Effector memory CD8-positive, alpha-beta T cell (primary cell): ENCODE measurements at places on chromosomes 7 and 10.

- DNase-seq, result no peak
These were observed 65.5 kb downstream of the RALA start for GRCh38 chr7:39688611-39689480.

- DNase-seq, result no peak
These were observed 21.9 kb upstream of the CRYGN start for GRCh38 chr7:151461942-151462230.

DNA sequence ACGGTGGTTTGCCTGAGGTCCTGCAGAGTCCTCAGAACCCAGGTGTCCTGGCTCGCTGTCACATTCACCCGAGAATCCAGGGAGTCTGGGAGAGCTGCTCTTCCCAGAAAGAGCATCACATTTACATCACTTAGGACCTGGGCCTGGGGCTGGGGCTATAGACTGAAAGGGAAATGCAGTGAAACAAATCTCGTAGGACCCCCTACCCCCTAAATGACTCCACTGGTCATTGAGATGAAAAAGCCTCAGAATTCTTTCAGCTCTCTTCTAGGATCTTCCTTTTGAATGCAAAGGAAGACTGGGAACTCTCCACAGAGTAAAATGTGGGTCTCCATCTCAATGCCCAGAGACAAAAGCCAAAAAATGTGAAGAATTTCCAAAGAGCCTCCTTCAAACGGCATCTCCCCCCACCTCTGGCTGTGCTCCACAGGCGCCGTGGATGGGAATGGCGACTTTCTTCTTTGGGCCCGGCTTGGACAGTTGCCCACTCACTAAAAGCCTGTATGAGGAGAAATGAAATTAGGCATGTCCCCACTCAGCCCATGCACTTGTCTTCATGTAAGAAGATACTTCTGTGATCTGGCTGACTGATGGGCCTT is 49.0 kb upstream of the PODXL start:
- DNase-seq, result no peak

DNA sequence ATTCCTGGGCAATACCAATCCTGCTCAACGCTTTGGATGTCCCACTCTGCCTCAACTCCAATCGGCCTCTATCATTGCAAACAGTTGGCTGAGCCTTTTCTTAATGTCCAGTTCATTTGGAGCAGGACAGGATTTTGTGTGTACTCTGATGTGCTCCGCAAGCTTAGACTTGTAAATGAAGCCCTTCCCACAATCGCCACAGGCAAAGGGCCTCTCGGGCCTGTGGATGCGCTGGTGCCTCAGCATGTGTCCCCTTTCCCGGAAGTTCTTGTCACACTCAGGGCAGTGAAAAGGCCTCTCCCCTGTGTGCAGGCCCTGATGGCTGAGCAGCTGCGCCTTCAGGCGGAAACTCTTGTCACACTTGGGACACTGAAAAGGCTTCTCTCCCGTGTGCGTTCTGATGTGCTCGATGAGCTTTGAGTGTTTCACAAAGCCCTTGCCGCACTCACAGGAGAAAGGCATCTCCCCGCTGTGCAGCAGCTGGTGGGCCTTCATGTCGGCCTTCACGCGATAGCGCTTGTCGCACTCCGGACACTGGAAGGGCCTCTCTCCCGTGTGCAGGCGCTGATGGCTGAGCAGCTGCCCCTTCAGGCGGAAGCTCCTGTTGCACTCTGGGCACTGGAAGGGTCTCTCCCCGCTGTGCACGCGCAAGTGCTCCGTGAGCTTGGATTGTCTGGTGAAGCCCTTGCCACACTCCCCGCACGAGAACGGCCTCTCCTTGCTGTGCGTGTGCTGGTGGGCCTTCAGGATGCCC is 20.0 kb downstream of the ZNF786 start:
- no peak for DNase-seq

DNA sequence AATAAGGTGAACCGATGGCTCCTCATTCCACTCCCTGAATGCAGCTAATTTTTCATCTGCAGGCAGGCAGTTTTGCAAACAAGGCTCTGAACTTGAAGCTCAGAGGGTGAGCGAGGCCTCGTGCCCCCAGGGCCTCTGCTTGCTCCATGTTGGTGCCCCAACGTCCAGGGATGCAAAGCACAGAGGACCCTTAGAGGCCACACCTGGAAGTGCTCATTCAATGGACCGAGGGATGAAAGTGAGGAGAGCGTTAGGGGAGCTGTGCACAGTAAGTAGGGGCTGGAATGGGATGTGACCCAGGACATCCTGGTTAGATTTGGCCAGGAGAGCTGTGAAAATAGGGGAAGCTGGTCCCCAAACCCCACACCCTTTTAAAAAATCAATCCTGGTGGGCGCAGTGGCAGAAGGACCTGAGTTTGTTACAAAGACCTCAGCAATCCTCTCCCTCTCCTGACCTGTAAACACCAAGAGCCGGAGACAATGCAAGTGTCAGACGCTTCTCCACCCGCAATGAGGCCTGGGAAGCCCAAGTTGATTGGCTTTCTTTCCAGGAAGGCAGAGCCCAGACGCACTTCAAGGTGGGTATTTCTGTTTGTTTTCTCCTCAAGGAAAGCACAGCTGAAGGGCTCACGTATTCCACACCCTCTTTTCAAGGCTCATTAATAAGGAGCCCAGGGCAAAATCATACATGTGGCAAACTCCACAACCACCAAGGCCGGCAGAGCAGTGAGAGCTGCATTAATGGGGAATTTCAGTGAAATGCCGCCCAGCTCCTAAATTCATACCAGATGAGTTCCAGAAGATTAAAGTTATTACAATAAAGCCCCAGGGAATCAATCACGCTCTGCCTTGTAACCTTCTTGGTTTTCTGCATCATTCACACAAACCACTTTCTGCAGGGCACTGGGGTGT is 14.1 kb upstream of the CXCL12 start:
- no peak for DNase-seq

DNA sequence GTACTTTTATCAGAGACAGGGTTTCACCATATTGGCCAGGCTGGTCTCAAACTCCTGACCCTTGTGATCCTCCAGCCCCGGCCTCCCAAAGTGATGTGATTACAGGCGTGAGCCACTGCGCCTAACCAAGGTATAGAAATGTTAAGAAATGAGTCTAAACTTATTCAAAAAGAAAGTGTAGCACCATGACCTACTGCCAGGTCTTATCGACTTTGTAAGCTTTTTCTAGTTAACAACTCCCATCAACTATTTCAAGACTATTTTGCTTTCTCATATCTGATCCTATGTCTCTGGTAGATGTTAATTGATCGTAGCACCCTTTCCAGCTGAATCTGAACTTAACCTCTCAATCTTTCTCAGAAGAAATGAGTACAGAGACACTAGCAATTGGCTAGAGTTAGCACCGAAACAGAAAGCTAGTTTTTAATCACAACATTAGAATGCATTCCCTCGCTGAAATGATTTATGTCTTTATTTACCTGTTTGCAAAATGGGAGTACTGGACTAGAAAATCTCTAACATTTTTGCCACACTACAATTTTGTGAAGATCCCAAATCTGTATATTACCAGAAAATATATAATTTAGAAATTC is 114.0 kb upstream of the HGF start:
- no peak for DNase-seq

- DNase-seq, result no peak
These were observed 616.9 kb upstream of the GHITM start for GRCh38 chr10:83522456-83522855.

DNA sequence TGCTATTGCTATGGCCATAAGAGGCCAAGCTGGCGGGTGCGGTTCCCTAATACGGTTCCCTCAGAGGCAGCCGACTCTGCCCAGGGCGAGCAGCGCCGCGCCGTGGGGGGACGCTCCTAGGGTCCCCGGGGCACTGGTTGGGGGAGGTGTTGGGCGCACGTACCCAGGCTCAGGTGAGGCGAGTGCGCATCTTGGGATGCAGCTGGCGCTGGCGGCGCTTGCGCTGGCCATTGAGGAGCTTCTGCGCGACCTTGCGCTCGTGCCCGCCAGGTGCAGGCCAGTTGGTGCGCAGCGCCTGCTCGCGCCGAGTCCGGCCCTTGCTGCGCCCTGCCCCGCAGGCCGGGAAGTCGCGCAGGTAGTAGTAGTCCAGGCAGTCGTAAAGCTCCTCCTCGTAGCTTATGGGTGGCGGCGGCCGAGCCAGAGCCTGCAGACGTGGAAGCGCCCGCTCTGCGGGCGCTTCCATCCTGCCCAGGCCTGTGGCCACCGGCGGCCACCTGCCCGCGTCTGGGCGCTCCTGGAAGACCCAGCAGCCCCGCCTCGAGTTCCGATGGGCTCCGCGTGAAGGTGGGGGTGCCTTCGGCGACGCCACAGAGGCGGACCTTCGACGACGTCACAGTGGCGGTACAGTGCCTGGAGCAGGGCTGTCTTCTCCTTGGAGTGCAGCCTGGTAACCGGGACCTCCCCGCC is at the start of gene NUPR2:
Gene NUPR2, minus strand, starts transcription at position 566 of the 687 bp plus-strand sequence. Its CDS starts 103 bp downstream, at position 463.
- DNase-seq, result no peak
